ENCODE measurements at places on chromosomes 3 and 15.
A peak's percentile ranks its signal among the peaks of the same experiment; 100 is the strongest.

- peak; percentile 23 for DNase-seq
These were observed 172.0 kb upstream of the CD96 start for GRCh38 chr3:111369958-111370357.

DNA sequence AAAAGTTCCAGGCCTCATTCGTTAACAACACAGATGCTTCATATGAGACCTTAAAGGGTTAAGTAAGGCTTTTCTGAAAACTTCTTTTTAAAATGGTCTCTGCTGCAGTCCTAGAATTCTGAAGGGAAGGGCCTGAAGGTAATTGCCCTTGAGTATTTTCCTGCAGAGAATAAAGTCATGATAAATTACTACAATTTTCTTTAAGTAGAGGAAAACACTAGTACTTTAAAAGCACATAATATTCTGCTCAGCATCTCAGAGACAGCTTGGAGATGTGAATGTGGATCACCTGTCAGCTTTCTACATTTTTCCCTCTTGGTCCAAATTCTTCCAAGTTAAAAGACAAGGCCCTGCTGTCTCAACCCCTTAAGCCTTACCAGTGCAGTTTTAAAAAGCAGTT, 419.5 kb downstream of the MFSD1 start:
- no peak for DNase-seq

GRCh38 chr3:119298565-119298941, 4.4 kb downstream of the ARHGAP31 start:
- no peak for DNase-seq

GRCh38 chr15:68589783-68590710, 11.3 kb downstream of the CORO2B start:
- no peak for DNase-seq

GRCh38 chr3:179309225-179310078, 13.4 kb upstream of the ZNF639 start:
- no peak for DNase-seq
